ENCODE measurements at places on chromosomes 1 and 21. TPM values are rescaled to one million over a fixed set of nuclear protein-coding genes. Genes with fewer than 3 reads are reported as not detected.

The TRIM67 gene
- total RNA-seq = not detected

DNA sequence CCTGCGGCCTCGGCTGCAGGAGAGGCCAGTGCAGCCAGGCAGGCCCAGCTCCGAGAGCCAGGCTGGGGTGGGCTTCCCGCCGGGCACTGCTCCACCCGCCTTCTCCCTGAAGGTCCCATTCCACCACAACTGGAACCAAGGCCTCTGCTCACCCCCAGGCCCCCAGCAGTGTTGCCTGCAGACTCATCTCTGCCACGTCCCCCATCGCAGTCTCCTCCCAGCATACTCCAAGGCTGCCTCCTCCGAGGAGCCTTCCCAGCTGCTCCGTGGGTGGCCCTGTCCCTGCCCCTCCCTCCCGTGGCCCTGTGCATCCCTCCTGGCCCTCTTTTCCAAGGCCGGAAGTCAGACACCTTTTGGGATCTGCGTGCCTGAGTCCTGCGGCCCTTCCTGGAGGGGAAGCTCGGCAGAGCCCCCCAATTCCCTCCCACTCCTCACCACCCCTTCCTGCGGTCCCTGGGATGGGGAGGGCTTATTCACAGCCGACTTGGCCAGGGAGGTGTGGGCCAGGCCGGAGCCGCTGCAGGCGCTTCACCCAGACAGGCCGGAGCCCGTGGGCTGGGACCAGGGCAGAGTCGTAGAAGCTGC lies 47.6 kb downstream of the SLX9 start:
- no peak for DNase-seq

GRCh38 chr1:53505401-53505800 lies 46.2 kb downstream of the DMRTB1 start:
- no peak for DNase-seq

GRCh38 chr1:56123421-56123820 lies 455.9 kb downstream of the PLPP3 start:
- DNase-seq = no peak

- DNase-seq = no peak
These were observed 10.3 kb downstream of the POFUT2 start for GRCh38 chr21:45277101-45278045.
